ENCODE measurements at places on chromosomes 5 and 9. TPM values are rescaled to one million over a fixed set of nuclear protein-coding genes. Genes with fewer than 3 reads are reported as not detected.

The ANKS6 gene
- 28.9 TPM for total RNA-seq

The TBC1D9B gene
- total RNA-seq = 161 TPM

The SLC46A2 gene
- 0.63 TPM for total RNA-seq

The PLAC8L1 gene
- 1.9 TPM for total RNA-seq

The UGCG gene
- 41.8 TPM for total RNA-seq

The BAAT gene
- total RNA-seq = 1.2 TPM

The CNTRL gene
- total RNA-seq = 27.4 TPM

The HAVCR2 gene
- 11.6 TPM for total RNA-seq

All from dorsolateral prefrontal cortex (tissue), 122 donors.